ENCODE measurements at places on chromosomes 3 and 15.

- no peak for DNase-seq
These were observed 33.5 kb downstream of the CLDN18 start for GRCh38 chr3:138043266-138044029.

DNA sequence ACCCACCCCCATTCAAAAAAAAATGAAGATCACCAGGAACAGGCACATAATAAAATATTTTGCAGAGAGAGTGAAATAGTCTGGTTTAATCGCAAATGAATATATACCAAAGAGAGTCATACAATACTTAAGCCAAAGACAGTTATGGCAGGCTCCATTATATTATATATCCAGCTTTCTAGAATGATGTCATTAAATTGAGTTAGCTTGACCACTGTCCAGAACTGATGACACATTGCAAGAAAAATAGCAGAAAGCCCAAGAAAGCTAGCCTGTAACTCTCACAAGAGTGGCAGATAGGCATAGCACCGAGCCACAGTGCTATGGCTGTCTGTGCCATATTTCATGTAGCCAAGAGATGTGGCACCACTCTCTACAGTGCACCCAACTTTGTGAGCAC lies 231.9 kb upstream of the SEMA6D start:
- DNase-seq, result no peak

DNA sequence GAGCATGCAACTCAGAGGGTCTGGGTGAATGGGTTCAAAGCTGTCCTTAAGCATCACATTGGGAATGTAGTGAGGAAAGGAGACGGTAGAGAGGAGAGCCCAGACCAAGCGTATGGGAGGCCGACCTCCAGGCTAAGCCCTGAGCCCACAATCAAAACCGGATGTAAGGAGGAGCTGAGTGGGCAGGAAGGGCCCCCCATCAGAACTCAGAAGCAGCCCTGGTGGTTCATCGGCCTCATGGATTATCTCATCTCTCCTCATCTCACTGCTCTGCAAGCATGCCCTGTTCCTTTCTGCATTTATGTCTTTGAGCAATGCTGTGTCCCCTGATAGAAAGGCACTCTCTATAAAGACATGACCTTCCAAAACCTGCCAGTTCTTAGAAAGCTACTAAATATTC lies 6.2 kb downstream of the HDC start:
- DNase-seq, result no peak

DNA sequence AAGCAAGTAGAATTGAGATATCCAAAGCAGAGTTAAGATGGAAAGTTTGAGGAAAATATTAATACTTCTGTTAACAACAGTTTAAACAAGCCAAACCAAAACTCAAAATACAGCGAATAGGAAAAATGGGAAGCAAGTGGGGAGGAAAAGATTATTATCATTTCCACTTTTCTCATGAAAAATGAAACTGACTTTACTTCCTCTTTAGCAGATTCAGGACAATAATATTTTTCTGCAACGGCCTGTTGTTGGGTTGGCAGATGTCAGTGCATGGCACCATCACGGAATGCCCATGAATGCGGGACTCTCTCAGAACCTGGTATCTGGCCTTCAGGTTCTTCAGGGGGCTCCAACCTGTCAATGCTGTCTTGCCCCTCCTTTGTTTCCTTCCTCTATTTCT lies 11.1 kb downstream of the ANKUB1 start:
- DNase-seq, result no peak

DNA sequence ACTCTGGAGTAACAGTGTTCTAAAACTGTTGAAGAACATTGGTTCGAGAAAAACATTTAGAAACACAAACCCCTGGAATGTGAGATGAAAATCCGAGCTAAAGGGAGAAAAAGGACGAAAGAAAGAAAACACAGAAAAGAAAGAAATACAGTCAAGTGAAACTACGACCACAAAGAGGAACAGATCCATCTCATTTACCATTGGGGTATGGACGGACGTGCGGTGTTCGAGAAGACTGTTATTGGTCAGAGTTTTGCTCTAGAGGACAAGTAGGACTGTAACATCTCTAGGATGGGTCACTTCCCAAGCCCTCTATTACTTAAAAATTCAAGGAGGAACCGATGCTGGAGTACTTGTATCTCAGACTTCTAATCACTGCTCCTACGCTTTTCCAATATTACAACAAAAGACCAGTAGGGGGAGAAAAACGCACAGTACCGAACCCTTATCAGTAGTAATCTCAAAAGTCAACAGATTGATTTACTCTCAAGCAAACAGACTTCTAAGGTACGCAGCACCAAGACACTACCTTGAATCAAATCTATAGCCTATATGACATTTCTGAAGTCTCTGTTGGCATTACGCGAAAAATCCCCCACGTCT lies 1.1 kb upstream of the PIK3CA start:
- DNase-seq, result no peak

DNA sequence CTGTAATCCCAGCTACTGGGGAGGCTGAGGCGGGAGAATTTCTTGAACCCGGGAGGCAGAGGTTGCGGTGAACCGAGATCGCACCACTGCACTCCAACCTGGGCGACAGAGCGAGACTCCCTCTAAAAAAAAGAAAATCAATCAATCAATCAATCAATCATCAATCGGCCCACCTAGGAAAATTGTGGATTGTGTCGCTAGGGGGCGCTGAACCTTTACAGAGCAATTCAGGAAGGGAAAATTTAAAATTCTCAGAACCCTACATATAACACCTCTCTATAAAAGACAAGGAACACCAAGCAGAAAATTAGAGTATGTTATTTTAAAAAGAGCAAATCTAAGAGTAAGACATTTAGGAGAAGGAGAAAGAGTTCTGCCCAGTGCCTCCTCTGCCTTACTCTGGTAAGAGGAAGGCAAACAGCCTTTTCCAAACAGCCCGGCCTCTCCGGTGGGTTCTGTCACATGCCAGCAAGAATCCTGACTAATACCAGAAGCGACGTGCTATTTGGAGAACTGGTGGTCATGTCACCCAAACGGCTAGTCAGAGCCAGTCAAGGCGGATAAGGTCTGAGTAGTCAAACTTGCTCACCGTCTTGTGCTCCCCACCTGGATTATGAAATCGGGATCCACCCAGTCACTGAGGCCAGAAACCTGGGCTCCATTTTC lies 22.3 kb upstream of the SMCO1 start:
- DNase-seq, result no peak

DNA sequence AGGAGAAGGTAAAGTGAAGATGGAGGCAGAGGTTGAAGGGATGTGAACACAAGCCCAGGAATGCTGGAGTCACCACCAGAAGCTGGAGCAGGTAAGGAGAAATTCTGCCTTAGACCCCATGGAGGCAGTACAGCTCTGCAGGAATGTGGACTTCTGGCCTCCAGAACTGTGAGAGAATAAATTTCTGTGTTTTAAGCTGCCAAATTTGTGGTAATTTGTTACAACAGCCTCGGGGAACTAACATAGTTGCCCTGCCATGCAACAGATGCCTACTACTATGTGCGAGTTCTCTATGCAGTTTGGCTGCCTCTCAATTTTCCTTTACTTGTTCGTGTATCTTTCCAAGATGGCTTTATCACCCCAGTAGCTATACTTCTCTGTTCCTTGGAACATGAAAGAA lies 394.1 kb downstream of the TUSC7 start:
- no peak for DNase-seq

GRCh38 chr3:78506061-78506460 lies 1261.7 kb downstream of the ROBO1 start:
- no peak for DNase-seq

DNA sequence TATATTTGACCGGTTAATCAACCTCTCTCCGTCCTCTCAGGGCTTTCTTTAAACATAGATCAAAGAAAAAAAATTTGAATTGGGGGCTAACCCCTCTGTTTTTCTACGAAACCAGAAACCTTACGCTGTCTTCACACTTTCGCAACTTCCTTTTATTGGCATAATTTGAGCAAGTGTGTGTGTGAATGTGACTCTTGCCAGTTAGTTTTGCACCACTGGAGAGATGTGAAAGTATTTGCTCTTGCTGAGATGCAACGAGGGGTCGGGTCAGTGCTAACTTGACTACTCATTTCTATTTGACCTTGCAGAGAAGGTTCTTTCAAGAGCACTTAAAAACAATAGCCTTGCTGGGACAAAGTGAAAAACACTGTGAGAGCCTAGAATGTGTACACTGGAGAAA lies 81.2 kb downstream of the FAM43A start:
- no peak for DNase-seq

- no peak for DNase-seq
These were observed 50.6 kb upstream of the PHLDB2 start for GRCh38 chr3:111808439-111808838.

All from 8988T (cell line).